ENCODE measurements at places on chromosomes 12 and 14. TPM values are rescaled to one million over a fixed set of nuclear protein-coding genes. Genes with fewer than 3 reads are reported as not detected.

CPNE6 gene
- not detected for total RNA-seq

DNAJC22 gene
- 2.4 TPM for total RNA-seq

CREBL2 gene
- total RNA-seq: 8.2 TPM

KRT3 gene
- total RNA-seq: not detected

ST8SIA1 gene
- not detected for total RNA-seq

PKP2 gene
- 3.6 TPM for total RNA-seq

KCNK13 gene
- 0.23 TPM for total RNA-seq

GPR68 gene
- total RNA-seq: 11.6 TPM

LRTM2 gene
- total RNA-seq: not detected

PSME2 gene
- 245 TPM for total RNA-seq

CELA1 gene
- total RNA-seq: not detected

C12orf50 gene
- not detected for total RNA-seq

NINJ2 gene
- not detected for total RNA-seq

OTOGL gene
- total RNA-seq: 1.4 TPM

RTN1 gene
- total RNA-seq: 2.4 TPM

CHGA gene
- total RNA-seq: not detected

PLEKHG3 gene
- 30.9 TPM for total RNA-seq

LRRC10 gene
- not detected for total RNA-seq

RNF41 gene
- 48.1 TPM for total RNA-seq

KCNC2 gene
- not detected for total RNA-seq

ASCL1 gene
- total RNA-seq: not detected

RNASE3 gene
- total RNA-seq: not detected

KITLG gene
- 22.6 TPM for total RNA-seq

NFATC4 gene
- 28.8 TPM for total RNA-seq

CTSG gene
- total RNA-seq: not detected

DDX54 gene
- 60.1 TPM for total RNA-seq

ASPG gene
- not detected for total RNA-seq

TMEM132D gene
- 6.4 TPM for total RNA-seq

OS9 gene
- 262 TPM for total RNA-seq

KCNA5 gene
- not detected for total RNA-seq

MYO1A gene
- not detected for total RNA-seq

ARG2 gene
- 19.4 TPM for total RNA-seq
